ENCODE measurements at places on chromosomes 7 and 10.

DNA sequence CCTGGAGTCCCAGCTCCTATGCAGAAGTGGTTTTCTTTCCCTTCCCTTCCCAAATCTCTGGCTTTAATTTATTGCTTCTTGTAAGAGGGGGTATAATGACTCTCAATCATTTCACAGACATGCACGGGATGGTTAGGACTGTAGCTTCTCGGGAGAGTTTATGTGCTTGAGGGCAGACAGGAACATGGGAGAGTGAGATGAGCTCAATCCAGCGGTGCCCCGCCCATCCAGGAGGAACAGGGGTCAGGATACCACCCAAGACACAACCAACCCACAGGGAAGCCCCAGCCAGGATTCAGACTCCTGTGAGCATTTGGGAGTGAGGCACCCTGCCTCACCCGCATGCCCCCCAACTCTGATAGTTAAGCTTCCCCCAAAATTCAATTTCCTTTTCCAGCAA lies 33.7 kb upstream of the GATAD1 start:
- DNase-seq = no peak

GRCh38 chr7:122803323-122803722 lies 82.9 kb downstream of the CADPS2 start:
- DNase-seq = peak; percentile 61

GRCh38 chr7:33039903-33040292 lies 22.7 kb downstream of the NT5C3A start:
- DNase-seq = no peak

DNA sequence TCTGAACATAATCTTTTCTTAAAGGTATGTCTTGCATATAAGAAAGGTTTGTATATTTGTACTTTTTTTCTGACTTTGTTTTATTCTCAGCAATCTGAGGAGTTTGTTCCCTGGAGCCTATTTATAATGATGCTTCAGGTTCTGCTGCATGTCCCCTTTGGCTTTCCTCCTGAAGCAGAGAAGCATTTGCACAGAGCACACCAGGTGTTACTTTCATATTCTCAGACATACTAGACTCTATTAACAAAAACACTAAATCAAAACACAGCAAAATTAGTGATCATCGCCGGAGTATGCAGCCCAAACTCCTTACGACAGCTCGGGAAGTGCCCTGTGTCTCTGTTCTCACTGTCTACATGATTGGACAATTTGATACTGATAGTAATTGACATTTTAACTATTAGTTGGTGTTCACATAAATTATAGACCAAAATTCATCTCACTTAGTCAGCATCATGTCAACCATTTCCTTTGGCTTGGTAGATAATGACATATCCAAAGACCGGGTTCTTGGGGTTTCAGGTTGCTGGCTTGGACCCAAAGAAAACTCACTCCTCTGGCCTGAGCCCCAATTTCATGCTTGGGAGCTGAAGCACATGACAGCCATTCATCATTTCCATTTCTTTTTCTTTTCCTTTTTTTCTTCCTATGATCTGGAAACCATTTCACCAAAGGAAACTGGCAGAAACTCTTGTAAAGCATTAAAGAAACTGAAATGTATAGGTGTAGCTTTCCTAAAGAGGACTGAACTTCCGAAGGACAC lies 400.1 kb upstream of the NRP1 start:
- DNase-seq = peak; percentile 72

DNA sequence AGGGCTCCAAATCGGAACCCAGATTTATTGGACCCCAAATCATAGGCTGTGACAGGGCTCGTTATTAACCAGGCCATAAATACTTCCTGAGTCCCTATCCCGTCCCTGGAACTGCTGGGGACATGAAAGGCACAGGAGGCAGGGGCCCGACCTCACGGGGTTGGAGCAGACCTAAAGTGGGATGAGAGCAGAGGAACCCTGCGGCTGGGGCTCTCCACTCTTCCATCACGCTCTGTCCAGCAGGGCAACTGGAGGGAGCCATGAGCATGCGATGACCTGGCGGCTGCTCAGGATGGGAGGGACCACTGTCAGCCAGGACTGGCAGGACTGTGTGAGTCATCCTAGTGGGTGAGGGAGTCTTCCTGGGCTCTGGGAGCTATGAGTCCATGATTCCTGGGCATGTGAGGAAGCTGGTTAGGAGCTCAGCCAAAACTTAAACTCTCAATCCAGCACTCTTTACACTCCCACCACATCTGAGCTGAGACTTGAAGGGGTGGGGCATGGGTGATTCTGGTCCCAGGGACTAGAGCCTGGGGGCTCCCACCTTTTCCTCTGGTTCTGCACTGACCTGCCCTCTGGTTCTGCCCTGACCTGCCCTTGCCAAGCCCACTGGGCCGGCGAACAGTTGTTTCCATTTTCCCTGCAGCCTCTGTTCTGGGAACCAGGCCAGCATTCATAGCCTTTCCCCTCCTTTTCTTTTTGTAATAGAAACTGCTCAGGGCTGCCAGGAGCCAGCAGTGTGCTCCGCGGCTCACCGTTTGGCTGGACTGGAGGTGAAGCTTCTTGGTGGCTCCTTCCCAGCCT lies 47.1 kb downstream of the SYPL1 start:
- DNase-seq = peak; percentile 76

DNA sequence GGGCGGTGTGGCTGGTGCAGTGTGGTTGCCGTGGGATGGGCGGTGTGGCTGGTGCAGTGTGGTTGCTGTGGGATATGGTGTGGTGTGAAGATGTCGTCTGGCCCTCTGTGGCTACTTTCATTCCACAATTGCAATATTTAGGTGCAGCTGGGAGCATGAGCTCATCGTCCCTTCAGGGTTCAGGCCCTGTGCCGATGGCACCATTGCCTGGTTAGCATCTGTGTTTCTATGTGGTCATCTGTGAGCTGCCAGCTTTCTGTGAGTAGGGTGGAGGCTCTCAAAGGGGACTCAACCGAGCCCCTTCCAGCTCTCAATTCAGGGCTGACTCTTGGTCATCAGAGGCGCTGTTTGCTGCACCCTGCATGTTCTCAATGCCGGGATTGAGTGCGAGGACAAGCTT lies 3.6 kb downstream of the ADGRA1 start:
- no peak for DNase-seq

GRCh38 chr10:122103592-122103991 lies 114.6 kb downstream of the TACC2 start:
- no peak for DNase-seq

GRCh38 chr7:143012001-143012400 lies 14.9 kb downstream of the OR9A2 start:
- no peak for DNase-seq

DNA sequence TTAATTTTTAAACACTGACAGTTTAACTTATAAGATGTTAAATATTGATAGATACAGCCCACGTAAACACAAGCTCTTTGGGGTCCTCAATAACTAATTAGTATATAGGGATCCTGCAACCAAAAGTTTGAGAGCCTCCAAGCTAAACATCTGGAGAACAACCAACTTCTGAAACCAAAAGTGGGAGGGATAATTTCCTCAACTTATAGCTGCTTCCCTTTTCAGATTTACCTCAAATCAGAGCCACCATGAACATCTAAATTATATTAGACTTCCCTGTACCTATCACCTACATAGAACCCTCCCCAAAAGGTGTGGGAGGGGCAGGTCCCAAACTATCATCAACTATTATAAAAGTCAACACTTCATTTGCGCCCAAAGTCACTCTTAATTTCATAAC lies 8.6 kb downstream of the PSAP start:
- no peak for DNase-seq

- DNase-seq = no peak
These were observed 383.0 kb downstream of the HPSE2 start for GRCh38 chr10:98852686-98853085.

- DNase-seq = no peak
These were observed 5.5 kb downstream of the PFKP start for GRCh38 chr10:3072641-3073360.

DNA sequence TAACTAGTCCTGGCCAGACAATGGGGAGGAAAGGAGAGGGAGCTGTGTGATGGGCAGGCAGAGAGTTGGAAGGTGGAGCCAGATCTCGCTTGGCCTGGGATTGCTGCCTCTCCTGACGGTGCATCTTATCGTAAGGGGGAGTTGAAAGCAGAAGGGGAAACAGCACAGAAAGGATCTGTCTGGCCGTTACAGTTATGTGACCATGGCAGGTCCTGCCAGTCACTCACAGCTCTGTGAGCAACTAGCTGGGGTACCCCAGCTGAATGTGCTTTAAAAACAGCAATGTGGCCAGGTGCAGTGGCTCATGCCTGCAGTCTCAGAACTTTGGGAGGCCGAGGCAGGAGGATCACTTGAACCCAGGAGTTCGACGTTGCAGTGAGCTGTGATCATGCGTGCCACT lies 8.1 kb downstream of the BLVRA start:
- no peak for DNase-seq

DNA sequence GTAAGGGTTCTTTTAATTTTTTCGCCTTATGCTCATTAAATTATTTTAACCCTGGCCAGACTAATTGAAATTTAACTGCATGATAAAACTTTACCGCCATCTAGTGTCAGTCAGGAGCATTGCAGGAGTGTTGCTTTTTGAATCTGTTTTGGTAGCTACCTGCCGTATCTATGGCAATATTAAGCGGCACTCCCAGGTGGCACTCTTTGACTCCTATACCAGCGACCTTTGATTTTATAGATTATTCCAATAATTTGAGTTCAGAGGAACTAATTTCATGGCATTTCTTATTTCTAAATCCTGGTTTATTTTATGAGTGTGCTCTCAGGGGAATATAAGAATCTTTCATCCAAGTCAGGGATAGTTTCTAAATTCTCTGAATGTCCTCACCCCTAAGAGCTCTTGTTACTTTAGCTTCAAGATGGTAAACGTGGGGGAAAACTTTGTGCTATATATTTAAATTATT lies 198.9 kb downstream of the REEP3 start:
- DNase-seq = peak; percentile 45

- peak; percentile 95 for DNase-seq
These were observed 71.3 kb downstream of the CREB3L2 start for GRCh38 chr7:137930581-137930980.

DNA sequence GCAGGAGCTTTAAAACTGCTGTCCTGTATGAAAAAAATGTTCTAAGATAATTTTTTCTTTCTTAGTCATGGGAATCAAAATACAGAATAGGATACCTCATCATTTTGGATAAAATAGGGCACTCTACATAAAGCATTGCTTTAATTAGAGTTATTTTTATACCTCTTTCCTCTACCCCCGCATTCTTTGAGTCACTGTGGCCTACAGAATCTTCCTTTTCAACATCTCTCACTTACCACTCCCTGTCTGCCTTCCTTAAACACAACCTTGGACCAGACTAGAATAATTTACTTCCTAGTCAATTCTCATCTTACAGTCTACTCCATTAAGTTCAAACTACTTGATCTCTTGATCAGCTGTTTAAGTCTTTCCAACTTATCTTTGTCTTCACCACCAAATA lies 462.3 kb downstream of the PHTF2 start:
- no peak for DNase-seq

DNA sequence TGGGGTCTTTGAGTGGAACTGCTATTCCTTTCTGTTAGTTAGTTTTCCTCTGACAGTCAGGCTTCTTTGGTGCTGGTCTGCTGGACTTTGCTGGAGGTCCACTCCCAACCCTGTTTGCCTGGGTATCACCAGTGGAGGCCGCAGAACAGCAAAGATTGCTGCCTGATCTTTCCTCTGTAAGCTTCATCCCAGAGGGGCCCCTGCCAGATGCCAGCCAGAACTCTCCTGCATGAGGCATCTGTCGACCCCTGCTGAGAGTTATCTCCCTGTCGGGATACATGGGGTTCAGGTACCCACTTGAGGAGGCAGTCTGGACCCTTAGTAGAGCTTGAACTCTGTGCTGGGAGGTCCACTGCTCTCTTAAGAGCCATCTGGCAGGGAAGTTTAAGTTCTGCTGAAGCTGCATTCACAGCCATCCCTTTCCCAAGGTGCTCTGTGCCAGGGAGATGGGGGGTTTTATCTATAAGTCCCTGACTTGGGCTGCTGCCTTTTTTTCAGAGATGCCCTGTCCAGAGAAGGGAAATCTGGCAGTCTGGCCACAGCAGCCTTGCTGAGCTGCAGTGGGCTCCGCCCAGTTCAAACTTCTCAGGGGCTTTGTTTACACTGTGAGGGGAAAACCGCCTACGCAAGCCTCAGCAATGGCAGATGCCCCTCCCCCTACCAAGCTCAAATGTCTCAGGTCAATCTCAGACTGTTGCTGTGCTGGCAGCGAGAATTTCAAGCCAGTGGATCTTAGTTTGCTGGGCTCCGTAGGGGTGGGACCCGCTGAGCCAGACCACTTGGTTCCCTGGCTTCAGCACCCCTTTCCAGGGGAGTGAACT lies 89.7 kb upstream of the CDK6 start:
- DNase-seq = peak; percentile 48

GRCh38 chr7:39130857-39131526 lies 153.3 kb downstream of the POU6F2 start:
- no peak for DNase-seq

DNA sequence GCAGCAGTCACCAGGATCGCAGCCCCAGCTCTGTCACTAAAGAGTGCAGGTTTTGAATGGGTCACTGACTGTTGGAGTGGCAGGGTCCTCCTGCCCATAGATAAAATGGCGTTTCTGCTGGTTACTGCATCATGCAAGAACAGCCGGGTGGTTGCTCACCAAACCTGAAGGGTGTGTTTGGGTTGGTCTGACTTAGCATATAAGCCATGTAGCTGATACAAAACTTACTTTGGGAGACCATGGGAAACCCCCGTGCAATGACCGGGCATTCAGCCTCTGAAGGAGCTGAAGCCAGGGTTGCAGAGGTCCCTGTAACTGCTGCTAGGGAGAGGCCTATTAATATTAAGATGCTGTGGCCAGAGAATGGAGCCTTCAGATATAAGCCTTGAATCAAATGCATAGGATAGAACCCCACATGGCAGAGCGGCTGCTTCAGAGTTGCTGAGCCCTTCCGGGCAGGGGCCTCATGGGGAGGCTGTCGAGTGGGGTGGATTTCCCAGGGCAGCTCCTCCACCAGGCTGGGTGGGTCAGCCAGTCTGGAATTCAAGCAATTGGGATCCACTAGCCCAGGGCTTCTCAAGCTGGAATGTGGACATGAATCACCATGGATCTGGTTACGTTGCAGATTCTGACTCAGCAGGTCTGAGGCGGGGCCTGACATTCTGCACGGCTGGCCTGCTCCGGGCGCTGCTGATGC lies 70.9 kb upstream of the CTBP2 start:
- DNase-seq = peak; percentile 96
